Heart left ventricle (tissue), 16 donors: ENCODE measurements at places on chromosomes 2 and 18. TPM values are rescaled to one million over a fixed set of nuclear protein-coding genes. Genes with fewer than 3 reads are reported as not detected.

GKN2 gene
- total RNA-seq = not detected

EFR3B gene
- total RNA-seq = 5.5 TPM

D2HGDH gene
- total RNA-seq = 13.8 TPM

HOXD8 gene
- 0.50 TPM for total RNA-seq

TACR1 gene
- 0.05 TPM for total RNA-seq

LCT gene
- not detected for total RNA-seq

GRCh38 chr2:189633392-189633811, 27.9 kb upstream of the ASNSD1 start:
- no peaks in the 10 kb centered on the region for H3K27me3 ChIP-seq
- no peak for DNase-seq
- H3K4me1 ChIP-seq = no peaks in the 10 kb centered on the region
- H3K36me3 ChIP-seq = no peaks in the 10 kb centered on the region
- H3K4me3 ChIP-seq = no peak overlapping the region

- H3K27me3 ChIP-seq = no peaks in the 10 kb centered on the region
- H3K36me3 ChIP-seq = no peaks in the 10 kb centered on the region
Observed at GRCh38 chr2:64904413-64905329, 84.5 kb upstream of the SLC1A4 start.

DNA sequence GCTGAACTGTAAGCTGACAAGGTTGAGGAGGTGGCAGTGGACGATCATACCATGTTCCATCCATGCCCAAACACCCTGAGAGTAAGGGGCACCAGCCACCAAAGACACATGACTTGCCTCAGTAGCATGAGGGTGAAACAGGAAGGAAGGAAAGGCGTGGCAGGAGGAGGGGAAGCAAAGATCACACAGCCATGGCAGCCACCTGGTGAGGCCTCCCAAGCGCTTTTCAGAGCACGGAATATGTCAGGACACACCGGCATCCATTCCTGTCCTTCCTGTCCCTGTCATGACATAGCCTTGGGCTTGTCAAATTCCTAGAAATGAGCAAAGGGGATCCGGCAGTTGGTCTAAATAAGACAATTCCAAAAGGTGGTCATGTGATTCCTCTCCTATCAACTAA, 118.7 kb downstream of the MYO5B start:
- DNase-seq = no peak
- H3K36me3 ChIP-seq = no peaks in the 10 kb centered on the region
- H3K27me3 ChIP-seq = no peaks in the 10 kb centered on the region
- peaks cover 4% of the 10 kb centered on the region for H3K4me1 ChIP-seq

GRCh38 chr18:55550471-55550870, 37.5 kb downstream of the TCF4 start:
- no peak for DNase-seq
- no peak overlapping the region for H3K4me3 ChIP-seq
- H3K27me3 ChIP-seq = no peaks in the 10 kb centered on the region
- no peaks in the 10 kb centered on the region for H3K36me3 ChIP-seq
- H3K27ac ChIP-seq = no peak overlapping the region
- peaks cover 22% of the 10 kb centered on the region for H3K4me1 ChIP-seq

DNA sequence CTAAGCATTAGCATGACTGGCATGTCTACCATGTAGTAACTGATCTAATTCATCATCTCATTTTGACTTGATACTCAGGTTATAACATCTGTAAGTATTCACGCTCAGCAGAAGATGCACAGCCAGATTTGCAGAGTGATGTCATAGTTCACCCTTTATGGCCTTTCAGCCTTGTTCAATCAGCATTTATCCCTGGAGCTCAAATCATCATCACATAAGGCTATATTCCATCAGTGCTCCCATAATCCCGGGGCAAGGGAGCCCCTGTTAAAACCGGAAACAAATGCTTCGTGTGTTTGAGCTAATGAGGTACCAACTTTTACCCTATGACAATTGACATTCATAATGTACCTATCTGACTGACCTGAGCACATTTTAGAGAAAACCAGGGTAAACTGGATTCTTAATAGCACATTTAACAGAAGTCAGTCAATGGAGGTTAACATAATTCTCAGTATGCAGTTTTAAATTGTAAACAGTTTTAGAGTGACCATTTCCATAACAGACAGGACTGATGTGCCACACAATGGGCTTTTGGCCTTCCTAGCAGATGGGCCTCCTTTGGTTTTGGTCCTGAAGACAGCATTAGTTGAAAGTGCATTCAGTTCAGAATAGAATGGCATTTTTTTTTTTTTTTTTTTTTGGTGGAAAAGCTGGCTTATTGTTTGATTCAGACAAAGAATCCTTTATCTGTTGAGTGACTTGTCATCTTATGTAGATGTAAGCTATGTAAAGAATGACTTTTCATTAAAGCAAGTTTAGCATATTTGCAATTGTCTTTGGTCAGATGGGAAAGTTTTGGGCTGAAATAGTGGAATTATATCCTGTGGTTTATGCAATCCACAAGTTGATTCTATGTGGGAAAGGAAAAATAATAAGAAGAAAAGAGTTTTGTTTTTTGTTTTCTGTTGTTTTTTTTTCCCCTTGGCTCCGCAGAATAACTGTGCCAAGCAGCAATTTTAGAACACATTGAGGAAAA, 866.0 kb upstream of the ACVR2A start:
- H3K4me1 ChIP-seq = no peaks in the 10 kb centered on the region
- H3K36me3 ChIP-seq = no peaks in the 10 kb centered on the region
- H3K27me3 ChIP-seq = no peaks in the 10 kb centered on the region
- no peak overlapping the region for H3K4me3 ChIP-seq
- no peak for DNase-seq

GRCh38 chr2:165891345-165891744, 62.2 kb downstream of the TTC21B start:
- H3K27me3 ChIP-seq = no peaks in the 10 kb centered on the region
- H3K36me3 ChIP-seq = peaks cover 75% of the 10 kb centered on the region
- peaks cover 5% of the 10 kb centered on the region for H3K4me1 ChIP-seq
- H3K27ac ChIP-seq = no peak overlapping the region
- no peak for DNase-seq

DNA sequence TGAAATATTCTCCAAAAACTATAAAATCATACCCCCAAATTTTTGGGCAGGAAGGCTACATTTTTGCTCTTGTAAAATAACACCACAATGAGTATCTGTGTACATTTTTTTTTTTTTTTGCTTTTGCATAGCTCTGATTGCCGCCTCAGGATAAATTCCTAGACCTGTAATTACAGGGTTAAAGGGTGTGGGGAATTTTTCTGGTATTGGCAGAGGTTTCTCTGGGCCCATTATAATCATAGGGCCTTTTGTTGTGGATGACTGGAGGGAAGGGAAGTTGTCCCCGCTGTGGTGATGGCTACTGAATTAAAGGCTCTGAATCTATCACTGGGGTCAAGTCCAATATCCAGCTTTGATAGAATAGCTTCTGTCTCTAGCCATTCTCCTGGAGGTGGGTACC, 26.6 kb downstream of the CCDC195 start:
- no peak for DNase-seq
- no peak overlapping the region for H3K4me3 ChIP-seq
- H3K36me3 ChIP-seq = no peaks in the 10 kb centered on the region
- H3K4me1 ChIP-seq = no peaks in the 10 kb centered on the region

DNA sequence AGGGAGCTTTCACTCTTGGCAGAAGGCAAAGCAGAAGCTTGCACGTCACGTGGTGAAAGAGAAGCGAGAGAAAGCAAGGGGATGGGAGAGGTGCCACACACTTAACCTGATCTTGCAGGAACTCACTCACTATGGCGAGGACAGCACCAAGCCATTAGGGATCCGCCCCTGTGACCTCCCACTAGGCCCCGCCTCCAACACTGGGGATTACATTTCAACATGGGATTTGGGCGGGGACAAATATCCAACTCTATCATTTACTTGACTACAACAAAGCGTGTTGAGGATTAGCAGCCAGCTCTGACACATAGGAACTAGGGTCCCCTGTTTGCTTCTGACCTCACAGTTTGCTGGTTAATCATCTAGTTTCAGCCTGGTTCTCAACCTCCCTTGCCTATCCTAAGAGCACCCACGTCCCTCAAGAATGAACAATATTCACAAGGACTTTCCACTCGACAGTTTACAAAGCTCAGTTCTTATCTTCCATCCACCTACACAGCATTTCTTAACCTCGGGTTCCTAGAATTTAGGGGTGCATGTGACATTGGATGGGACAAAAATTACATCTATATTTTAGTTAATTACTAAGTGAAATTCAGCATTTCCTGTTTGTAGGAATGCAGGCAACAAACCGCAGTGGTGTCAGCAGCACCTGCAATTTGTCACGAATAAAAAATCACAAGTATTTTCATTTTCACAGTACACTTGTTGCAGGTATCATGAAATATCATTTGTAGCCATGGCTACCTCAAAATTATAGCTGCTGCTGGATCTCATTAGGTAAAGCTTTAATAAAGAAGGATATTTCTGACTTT, 36.0 kb downstream of the LBH start:
- H3K27ac ChIP-seq = no peak overlapping the region
- no peaks in the 10 kb centered on the region for H3K27me3 ChIP-seq
- no peak overlapping the region for H3K4me3 ChIP-seq
- no peaks in the 10 kb centered on the region for H3K4me1 ChIP-seq
- DNase-seq = no peak

DNA sequence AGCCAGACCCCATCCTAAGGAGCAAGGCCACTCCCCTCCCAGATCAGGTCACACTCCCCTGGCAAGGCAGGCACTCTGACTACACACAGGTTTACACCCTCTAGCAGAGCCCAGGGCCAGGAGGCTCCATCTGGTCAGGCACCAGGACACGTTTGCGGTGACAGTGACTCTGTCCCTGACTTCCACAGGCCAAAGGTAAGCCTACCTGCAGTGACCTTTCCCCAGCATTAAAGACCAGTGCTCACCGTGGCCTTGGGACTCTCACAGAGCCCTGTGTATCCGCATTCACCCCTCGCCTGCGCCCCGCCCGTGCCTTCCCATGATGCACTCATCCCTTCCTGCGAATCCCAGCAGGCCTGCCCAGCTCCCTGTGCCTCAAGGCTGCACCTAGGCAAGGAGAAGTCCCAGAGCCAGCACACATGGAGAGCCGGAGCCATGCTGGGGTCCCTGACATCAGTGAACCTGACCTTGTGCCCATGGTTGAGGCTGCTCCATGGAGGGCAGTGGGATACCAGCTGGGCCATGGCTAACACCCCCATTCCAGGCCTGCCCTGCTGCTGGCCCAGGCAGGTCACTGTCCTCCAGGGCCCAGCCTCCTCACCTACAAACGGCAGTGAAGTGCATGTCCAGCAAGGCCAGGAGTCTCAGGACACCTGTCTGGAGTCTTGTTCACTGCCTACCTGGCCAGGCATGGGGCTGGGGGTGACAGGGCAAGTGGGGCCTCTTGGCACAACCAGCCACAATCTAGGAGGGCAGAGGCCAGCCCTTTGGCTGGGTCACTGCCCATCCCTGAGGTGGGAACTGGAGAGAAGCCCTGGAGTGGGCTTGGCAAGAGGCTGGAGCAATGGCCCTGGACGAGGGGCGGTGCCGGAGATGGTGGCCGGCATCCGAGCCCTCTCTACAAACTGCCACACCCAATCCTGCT, 3.0 kb downstream of the NEURL3 start:
- no peak overlapping the region for H3K4me3 ChIP-seq
- H3K4me1 ChIP-seq = peaks cover 13% of the 10 kb centered on the region
- no peak for DNase-seq
- no peaks in the 10 kb centered on the region for H3K36me3 ChIP-seq

DNA sequence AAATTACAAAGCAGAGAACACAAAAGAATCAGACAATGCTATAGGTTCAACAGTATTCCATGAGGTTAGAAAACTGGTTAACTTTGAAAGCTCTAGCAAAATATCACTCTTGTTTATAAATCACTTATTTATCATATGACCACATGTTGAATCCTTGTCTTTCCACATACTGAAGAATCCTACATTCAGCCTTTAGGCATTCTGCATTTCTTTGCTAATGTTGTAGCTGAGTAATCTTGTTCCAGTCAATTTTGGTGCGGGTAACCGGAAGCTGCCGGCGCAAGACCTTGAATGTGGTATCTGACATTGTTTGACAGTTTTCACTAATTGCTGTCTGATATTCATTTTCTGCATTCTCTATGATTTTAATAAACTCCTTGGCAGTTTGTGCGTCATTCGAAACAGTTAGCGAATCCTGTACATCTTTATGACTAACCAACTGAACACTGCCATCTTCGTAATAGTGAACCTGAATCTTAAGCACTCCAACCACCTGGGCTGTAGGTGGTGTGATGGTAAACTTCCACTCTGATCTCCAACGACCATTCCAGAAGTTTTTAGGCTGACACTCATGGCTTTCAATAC, 154.1 kb downstream of the BAZ2B start:
- H3K4me3 ChIP-seq = no peak overlapping the region
- H3K27ac ChIP-seq = no peak overlapping the region
- peaks cover 8% of the 10 kb centered on the region for H3K4me1 ChIP-seq
- DNase-seq = no peak
- H3K27me3 ChIP-seq = no peaks in the 10 kb centered on the region
- H3K36me3 ChIP-seq = no peaks in the 10 kb centered on the region

- DNase-seq = no peak
- H3K36me3 ChIP-seq = no peaks in the 10 kb centered on the region
- no peaks in the 10 kb centered on the region for H3K27me3 ChIP-seq
- no peaks in the 10 kb centered on the region for H3K4me1 ChIP-seq
- no peak overlapping the region for H3K4me3 ChIP-seq
Observed at GRCh38 chr2:60260639-60261296, 292.7 kb downstream of the BCL11A start.

- no peaks in the 10 kb centered on the region for H3K27me3 ChIP-seq
- H3K36me3 ChIP-seq = no peaks in the 10 kb centered on the region
- H3K4me3 ChIP-seq = no peak overlapping the region
- DNase-seq = no peak
- H3K27ac ChIP-seq = no peak overlapping the region
Observed at GRCh38 chr2:11142987-11143386, 12.3 kb upstream of the SLC66A3 start.
